NCI-H2029 treated with DMSO at 0.1 percent for 48 hours (cell line): ENCODE measurements at places on chromosomes 2 and 18.

GRCh38 chr2:232457121-232458011 is 1.4 kb downstream of the ALPI start:
- DNase-seq, result no peak

DNA sequence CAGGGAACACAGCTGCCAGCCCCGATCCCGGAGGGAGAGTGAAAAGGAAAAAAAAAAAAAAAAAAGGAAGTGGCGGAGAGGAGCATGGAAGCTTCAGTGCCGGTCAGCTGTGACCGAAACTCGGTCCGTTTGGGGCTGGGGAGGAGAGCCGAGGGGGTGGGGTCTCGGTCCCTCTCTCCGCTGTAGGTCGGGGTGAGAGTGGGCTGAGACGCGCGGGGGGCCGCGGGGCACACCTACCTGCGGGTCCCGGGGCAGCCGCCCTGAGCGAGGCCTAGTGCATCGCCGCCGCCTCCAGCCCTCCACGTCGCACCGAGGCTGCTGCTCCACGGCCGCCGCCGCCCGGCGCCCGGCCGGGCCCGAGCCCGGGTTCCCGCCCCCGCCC is 536 bp downstream of the VPS54 start:
- no peak for DNase-seq

DNA sequence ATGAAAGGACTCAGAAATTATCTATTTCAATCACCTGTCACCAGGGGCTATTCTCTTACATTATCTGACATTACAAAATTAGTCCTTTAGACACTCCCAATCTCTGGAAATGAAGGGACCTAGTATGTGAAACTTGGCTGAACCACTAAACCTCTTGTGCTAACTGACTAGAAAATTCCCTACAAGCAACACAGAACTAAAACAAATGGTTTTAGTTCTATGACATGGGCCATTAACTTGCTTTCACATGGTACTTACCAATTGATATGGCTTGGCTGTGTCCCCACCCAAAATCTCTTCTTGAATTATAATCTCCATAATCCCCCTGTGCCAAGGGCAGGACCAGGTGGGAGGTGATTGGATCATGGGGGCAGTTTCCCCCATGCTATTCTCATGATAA is 16.6 kb downstream of the SERPINE2 start:
- DNase-seq, result no peak

DNA sequence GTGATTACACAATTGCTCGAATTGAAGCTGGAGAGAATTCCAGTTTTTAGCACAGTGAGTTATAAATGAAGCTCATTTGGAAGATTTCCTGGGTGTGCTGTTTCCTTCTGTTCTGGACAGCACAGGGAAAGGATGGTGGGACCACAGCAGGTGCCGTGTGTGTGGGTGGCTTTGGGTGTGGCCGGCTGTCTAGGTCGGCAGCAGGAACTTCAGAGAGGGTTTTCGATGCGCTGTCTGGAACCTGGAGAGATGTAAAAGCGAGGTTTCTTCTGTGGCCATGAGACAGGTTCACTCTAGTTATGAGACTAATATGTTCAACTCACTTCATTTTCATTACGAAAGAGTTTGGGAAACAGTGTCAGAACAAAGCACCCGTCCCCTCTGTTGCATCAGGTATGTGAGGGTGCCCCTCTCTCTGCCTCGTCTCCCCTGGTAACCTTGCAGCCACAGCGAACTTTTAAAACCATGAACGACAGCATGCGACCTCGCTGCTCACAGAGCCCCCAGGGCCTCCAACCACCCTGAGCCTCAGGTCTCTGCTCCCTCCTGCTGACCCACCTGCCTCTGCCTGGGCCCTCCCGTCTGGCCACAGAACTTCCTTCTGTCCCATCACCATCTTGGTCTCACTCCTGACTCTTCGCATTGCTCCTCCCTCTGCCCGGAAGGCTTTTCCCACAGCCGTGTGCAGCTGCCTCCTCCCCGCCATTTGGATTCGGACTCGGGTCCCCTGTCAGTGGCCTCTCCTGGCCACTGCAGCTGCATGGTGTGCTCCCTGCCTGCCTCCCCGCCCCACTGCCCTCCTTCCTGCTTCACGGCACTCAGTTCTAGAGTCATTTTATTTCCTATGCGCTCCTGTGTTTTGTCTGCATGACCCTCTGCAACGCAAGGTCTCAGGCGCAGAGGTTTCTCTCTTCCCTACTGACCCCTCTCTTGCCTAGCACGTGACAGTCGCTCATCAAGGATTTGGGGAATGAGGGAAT is 151.2 kb downstream of the NDUFA10 start:
- DNase-seq, result no peak

DNA sequence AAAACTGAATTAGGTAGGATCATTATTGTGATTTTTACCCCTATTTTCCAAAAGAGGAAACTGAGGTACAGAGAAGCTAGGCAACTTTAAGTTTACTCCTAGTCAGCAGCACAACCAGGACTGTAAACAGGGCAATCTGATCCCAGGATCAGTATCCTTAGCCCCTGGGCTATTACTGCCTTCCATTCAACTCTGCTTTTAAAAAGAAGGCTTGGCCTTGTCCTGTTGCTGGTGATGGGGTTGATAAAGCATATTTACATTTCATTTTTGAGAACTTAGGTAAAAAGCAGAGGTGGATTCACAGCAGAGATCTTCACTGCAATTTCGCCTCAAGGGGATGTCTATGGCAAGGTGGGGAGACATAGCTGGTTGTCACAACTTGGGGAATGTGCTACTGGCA is 148.5 kb downstream of the GALNT14 start:
- DNase-seq, result no peak

DNA sequence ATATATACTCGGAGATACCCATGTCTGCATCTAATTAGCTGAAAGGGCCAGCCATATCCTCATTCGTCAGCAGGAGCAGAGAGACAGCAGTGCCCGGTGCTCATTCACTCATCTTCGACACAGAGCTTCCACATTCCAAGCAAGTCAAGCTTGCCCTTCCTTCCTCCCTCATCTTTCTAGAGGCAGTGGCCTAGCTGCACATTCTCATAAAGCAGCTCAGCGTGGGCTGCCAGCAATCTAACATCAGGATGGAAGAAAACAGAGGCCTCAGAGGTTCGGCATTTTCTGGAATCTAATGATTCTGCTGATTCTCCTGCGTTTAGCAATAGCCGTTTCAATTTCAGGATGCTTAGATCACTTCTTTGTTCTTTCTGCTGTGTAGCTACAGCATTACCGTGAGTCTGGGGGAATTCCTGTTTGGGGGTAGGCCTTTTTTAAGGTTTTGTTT is 68.8 kb downstream of the CLHC1 start:
- DNase-seq, result no peak

DNA sequence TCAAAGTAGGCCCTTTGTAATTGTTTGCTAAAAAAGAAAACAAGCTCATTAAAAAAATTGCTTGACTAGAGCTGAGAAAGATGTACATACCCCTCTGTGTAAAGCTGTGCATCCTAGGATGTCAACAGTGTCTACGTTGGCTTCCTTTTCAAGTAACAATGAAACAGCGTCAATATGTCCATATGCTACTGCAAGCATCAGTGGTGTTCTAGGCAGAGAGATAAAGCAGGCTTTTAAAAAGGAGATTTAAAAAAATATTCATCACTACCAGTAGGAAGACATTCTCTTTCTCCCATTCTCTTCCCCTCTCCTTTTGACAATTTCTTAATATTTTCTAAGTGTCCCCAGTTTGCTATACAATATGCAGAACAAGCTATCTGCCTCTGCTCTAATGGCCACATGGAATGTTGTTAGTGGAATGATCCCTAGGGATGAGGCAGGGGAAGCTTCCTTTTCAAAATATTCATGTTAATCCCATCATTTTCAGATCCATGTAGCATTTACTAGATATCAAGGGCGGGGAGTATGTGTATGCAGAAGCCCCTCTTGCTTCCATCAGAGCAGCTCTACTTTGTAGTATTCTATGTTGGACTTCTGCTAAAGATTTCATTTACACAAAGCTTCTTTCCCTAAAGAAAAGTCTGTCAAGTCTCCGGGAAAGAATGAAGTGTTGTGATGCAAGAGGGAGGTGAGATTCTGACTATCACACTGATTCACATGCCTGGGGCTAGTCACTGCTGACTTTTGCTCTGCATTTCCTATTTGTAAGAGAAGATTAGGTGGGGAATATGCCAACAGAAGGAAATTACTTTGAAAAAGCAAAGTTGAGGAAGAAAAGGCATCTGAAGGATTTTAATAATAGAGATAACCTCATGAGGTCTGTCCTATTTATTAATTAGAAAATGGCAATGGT is 81.5 kb upstream of the PGAP1 start:
- DNase-seq, result no peak

DNA sequence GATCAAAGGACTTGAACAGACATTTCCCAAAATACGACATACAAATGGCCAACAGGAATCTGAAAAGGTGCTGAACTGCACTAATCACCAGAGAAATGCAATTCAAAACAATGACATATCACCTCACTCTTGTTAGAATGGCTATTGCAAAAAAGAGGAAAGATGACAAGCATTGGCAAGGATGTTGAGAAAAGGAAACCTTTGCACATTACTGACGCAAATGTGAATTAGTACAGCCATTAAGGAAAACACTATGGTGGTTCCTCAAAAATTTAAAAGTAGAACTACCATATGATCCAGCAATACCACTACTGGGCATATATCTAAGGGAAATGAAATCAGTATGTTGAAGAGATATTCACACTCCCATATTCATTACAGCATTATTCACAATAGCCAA is 57.7 kb upstream of the ASPRV1 start:
- DNase-seq, result no peak

DNA sequence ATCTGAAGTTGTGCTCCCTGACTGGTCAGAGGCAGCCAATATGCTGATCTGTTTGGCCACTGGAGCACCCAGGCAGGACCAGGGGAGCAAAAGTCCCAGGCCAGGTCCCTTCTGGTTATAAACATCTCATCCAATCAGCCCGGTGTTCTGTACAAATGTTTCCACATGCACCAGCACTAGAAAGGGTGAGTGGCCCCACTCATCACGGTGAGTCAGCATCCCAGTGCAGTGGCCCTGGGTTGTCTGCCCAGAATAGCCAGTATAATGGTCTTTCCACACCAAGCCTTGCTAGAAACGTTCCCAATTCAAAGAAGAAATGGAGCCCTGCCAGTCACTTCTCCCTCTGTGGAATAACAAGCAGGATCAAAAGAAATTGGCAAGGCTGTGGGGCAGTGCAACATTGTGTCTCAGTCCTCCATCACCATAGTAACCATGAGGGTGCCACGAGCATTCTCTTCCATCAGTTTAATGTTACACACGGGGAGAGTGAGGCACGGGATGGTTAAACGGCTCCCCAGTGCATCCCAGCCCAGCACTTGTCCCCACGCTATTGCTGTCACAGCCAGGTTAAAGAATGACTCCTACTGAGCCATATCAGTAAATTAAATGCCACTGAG is 174.9 kb downstream of the SEPTIN10 start:
- DNase-seq, result no peak

GRCh38 chr2:134865067-134865787 is 26.8 kb downstream of the ACMSD start:
- no peak for DNase-seq
